ENCODE measurements at places on chromosomes 13 and 19. TPM values are rescaled to one million over a fixed set of nuclear protein-coding genes. Genes with fewer than 3 reads are reported as not detected.

The MISP3 gene
- 7.3 TPM for total RNA-seq

The PRRG2 gene
- total RNA-seq, result 0.76 TPM

DNA sequence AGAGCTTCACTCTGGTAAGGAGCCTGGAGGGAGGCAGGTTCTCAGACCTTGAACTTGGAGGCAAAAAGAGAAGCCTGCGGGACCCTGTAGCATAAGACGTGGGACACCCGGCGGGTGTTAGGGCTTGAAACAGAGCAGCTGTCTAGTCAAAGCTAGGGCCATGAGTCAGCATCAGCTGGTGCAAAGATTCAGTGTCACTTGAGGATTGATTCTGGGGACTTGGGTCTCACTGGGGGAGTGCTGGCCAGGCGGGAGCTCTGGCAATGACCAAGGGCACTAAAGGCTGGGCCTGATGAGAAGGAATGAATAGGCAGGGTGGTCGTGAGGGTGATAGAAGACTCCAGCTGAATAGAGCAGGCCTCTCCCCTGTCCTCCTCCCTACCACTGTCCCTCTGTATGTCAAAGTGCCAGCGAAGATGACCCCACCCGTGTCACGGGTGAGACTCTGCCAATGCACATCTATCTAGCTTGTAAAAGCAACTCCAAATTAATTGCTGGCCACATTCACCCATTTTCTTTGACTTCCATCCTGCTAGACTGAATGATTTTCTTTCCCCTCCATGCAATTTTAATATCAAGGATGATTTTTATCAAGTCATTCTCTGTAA lies 97.1 kb downstream of the MBNL2 start:
- peak; percentile 65 for DNase-seq

DNA sequence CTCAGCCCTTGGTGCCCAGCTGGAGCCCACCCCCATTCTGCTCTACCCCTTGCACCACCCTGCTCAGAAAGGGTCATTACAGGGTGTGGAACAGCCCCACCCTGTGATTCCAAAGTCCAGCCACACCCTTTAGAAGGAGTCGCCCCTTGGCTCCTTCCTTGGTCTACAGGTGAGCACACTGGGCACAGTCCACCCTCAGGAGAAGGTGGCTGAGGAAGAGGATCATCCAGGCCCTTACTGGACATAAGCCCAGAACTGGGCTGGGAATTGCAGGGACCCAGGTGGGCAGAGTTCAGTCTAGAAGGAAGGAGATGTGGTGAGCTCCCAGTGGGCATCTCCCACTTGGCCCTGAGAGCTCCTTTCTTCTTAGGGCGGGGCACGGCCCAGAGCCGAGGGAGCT lies 8.6 kb downstream of the SLC46A3 start:
- DNase-seq, result no peak

DNA sequence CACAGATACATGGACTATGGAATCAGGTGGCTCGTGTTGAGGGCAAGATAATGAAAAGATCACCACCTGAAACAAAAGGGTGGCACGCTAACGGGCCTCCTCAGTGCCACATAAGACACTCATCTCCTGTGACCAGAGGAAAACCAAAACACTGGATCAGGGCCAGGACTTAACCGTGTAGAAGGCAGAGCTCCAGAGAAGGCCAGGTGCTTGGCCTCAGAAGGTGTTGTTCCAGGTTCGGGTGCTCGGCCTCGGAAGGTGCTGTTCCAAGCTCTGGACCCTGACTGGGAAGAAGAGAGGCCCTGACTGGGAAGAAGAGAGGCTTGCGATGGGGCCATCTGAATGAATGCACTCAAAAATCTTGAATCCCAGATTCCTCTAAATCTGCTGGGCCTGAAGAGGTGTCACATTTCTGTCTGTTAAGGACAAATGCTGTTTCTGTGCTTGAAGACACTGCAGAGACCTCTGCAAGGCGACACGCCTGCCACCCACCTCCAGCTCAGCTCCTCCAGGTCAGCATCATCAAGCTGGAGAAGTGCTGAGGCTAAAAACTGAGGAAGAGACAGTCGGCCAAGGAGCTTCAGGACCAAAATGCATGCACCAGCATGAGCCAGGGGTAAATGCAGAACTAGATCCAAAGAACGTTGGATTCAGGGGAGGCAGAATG lies 2.7 kb upstream of the RASA3 start:
- DNase-seq, result no peak

DNA sequence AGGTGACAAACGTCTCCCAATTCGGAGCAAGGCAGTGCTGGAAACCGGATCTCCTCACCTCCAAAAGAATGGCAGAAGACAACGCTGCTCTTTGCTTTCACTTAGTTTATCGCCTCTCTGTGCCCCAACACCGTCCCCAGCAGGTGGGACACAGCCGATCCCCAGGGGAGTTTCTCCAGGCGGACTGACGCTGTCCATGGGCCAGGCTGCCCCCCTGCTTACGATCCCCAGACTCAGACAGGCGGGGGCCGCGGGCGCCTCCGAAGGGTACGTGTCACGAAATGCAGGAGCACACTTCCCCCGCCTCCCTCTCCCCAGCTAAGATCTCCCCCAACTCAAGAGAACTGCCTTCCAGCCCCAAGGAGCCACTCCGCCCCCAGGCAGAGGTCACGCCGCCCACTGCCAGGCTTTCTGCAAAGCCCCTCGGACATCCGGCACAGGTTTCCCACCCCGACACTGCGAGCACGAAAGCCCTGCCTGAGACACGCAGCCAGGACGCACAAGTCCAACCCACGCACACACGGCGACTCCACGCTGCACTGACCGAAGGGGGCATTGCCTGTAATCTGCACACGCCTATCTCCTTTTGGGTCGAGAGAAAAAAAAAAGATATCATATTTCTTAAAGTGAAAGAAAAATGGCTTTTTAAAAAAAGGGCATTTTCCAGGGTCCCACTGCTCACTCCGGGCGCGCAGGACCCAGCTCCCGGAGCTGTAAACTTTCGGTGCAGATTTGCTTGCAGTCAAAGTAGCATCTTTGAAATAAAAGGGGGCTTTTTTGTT lies 2.0 kb downstream of the SPRY2 start:
- peak; percentile 88 for DNase-seq

DNA sequence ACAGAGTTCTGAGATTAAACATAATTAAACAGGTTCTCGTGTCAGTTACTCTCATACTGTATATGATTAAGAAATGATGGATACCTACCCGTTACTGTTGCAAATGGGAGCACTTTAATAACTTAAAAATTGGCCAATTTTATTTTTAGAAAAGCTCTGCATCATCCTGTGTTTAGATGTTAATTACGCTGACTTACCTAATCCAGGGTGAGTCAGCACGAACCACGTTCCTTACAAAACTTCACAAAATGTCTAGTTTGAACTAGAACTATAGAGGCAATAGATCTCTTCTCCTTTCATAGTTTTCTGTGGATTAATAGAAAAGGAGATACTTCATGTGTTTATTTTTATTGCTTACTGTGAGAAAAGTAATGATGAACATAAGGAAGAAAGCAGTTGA lies 363.9 kb downstream of the MYO16 start:
- no peak for DNase-seq

DNA sequence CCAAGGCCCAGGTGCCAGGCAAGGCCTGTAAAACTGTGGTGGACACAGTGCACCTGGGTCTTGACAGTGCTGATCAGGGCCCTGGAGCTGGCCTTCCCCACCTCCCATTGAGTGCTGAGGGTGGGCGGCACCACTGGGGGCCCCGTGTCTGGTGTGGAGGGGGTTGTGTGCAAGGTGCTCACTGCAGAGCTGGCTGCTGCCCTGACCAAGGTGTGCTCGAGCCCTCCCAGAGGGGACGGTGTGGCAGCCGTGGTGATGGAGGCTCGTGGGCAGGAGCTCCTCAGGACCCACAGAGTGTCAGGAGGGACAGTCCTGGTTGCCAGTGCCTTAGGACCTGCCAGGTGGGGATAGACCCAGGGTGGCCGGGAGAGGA lies 23.0 kb downstream of the ATP4B start:
- DNase-seq, result no peak

DNA sequence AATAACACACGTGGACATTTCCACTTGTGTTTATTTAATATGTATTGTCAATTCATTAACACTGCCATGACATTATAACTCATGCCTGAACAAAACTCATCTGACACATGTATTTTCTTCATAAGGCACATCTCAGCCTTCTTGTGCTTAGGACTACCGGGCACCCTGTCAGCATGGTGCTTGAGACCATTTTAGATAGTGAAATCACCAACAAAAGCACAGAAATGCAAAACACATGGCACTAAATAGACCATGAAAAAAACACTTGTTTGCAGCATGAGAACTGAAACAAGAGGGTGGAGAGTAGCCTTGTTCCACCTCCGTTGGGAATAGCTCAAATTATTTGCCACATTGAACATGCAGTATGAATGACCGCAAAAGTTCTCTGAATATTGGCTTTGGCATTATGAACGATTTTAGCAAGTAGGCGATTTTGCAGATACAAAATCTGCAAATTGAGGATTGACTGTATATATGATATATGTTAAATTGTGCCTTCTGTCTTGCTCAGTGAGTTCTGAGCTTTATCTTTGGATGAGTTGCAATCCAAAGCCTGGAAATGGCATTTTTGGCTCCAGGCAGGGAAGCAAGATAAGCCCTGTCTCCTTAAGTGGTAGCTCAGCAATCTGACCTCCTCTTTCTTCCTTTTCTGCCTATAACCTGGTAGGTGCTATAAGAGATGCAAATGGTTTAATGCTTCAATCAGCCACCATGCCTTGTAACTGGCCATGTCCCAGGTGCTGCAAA lies 328.2 kb downstream of the HS6ST3 start:
- no peak for DNase-seq

DNA sequence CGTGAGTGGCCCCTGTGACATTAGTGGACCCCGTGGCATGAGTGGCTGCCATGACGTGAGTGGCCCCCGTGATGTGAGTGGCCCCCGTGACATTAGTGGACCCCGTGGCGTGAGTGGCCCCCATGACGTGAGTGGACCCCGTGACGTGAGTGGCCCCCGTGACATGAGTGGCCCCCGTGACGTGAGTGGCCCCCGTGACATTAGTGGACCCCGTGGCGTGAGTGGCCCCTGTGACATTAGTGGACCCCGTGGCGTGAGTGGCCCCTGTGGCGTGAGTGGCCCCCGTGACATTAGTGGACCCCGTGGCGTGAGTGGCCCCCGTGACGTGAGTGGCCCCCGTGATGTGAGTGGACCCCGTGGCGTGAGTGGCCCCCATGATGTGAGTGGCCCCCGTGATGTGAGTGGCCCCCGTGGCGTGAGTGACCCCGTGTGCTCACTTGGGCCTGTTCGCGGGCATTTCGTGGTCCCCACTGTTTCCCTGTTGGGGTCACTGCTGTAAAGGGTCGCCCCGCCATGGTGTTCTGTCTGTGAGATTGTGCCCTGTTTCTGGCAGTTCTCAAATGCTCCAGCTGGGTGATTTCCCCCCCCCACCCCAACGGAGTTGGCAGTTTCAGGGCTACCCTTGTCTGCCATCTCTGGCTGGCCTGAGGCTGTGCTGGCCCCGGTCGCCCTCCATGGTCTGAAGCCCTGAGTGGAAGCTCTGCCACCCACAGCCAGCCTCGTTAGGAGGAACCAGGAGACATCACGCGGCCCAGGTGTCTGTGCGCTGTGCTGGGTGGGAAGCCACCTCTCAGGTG lies 64.2 kb downstream of the MCF2L start:
- DNase-seq, result no peak

- DNase-seq, result no peak
These were observed 377.8 kb upstream of the DACH1 start for GRCh38 chr13:72244788-72245187.

GRCh38 chr19:19347401-19348110 lies 26.9 kb downstream of the MAU2 start:
- no peak for DNase-seq

DNA sequence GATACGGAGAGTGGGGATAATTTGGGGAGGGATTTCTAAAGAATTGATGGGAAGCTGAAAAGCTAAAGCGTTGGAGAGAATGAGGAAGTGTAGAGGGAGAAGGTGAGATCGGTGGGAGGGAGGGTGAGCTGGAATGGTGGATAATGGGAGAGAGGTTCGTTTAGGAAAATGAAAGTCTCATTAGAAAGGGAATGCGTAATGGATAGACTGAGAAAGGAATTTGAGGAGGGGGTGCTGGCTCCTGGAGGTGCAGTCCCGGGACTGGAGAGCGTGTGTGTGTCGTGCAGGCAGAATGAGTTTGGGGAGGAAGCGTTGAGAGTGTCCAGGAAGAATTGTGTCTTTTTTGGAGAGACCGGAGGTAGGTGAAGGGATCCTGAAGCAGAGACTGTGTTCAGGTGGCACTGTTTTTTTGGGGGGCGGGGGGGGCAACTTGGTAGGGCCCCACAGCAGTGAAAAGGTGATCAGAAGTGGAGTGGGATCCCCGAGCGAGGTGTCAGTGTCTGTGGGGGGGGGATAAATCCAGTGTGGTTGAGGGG lies 1.4 kb downstream of the ACTN4 start:
- DNase-seq, result peak; percentile 16

- DNase-seq, result no peak
These were observed 223.6 kb downstream of the TM9SF2 start for GRCh38 chr13:99724633-99725517.
